ENCODE measurements at places on chromosomes 7 and 10.
A peak's percentile ranks its signal among the peaks of the same experiment; 100 is the strongest.

DNA sequence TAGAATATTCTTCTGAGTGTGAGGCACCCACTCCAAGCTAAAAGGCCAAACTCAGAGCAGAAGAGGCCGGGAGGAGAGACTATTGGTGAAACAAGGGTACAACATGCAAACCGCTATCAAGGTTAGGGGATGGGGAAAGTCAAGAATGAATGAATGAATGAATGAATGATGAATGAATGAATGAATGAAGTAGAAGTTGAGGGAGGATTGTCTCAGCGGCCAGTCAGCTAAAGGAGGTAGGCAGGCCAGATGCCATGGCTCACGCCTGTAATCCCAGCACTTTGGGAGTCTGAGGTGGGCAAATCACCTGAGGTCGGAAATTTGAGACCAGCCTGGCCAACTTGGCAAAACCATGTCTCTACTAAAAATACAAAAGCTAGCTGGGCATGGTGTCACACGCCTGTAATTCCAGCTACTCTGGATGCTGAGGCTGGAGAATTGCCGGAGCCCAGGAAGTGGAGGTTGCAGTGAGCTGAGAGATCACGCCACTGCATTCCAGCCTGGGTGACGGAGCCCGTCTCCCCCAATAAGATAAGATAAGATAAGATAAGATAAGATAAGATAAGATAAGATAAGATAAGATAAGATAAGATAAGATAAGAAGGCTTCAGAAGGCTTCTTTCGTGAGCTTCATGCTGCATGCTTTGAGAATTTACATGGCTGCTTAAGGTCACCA, 250.8 kb downstream of the CCDC3 start:
- no peak for DNase-seq

GRCh38 chr10:52106899-52107298, 207.2 kb upstream of the DKK1 start:
- no peak for DNase-seq

GRCh38 chr10:131216681-131217230, 94.8 kb downstream of the TCERG1L start:
- no peak for DNase-seq

GRCh38 chr10:79387974-79388850, 40.9 kb downstream of the PPIF start:
- DNase-seq: no peak

DNA sequence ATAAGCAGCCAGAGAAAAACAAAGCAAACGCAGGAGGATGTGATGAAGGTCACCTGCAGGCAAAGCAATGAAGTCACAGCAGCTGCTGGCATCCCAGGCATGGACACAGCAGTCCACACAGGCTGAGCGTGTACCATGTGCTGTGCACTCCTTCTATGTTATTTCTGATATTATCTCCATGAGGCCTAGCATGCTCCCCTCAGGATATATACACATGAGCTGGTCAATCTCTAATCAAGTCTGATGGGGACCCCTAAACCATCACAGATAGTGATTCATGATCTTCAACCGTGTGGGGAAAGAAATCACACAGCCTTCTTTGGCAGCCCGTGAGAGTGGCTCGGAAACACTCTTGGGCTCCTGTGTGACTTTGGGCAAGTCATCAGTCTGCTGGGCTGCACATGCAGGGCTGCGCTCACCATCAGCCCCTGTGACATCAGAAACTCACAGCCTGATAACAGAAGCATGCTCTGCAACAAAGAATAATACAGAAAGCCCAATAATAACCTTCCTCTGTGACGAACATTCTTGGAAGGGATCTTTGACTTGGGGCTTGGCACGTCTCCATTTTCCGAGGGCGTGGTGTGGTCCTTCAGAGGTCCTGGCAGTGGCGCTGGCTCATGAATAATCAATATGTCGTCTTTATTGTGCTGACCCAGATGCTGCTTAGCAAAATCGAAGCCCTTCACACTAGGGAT, 83.0 kb upstream of the ATP6V0A4 start:
- DNase-seq: no peak

DNA sequence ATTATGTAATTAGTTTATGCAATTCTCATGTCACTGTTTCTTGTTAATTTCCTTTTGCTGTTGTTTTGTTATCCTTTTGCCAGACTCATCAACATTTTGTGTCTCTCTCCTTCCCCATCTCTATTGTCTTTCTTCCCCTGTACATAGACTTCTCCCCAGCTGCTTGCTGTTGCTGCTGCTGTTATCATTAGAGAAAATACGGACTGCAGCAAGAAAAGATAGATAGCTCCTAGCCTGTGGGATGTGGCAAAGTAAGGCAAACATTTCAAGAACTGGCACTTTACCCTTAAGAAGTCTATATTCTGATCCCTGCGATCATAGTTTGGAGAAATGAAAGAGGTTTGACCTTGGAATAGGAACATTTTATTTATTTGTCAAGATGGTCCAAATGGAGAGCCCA, 162.2 kb downstream of the AOAH start:
- no peak for DNase-seq

DNA sequence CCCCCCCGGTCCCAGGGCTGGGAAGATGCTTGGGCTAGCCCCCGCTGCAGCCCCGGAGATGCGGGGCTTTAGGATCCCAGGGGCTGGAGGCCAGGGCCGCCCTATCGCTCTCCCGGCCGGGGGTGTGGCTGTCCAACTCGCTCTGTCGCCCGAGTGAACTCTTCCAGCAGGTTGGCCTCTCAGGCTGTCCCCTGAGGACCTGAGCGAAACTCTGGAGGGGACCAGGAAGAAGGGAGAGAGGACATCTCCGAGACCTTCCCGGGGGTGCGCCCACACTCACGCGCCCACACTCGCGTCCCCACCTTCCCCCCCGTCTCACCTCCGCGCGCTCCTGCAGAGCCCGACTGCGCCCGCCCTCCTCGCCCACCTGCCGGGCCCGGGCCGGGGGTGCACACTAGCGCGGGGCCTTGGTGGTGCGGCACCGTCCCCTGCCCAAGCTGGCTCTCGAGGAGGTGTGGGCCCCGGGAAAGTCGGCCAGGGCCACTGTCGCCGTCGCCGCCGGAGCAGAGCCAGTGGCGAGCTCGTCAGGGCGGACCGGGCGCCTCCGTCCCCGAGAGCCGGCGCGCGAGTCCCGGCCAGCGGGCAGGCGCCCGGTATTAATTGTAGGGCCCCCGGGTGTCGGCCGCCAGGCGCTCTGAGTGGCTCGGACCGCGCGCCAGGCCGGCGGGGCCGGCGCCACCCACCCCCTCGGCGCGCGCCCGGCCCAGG, 101.7 kb upstream of the SVIL start:
- DNase-seq: peak; percentile 1

GRCh38 chr10:125259651-125260050, 99.3 kb upstream of the CTBP2 start:
- DNase-seq: no peak
